ENCODE measurements at places on chromosomes 1 and 21. TPM values are rescaled to one million over a fixed set of nuclear protein-coding genes. Genes with fewer than 3 reads are reported as not detected.

Gene TNN
- total RNA-seq = 0.51 TPM

Gene BGLAP
- total RNA-seq = 5.8 TPM

Gene LCA5L
- total RNA-seq = 1.8 TPM

Gene LIPI
- total RNA-seq = not detected

Gene TCHHL1
- total RNA-seq = not detected

Gene NCAM2
- total RNA-seq = 0.60 TPM

Gene RGS21
- not detected for total RNA-seq

Gene SPRR2F
- 4.0 TPM for total RNA-seq

Gene HHAT
- 14.7 TPM for total RNA-seq

- no peak overlapping the region for H3K27ac ChIP-seq
- H3K36me3 ChIP-seq = no peaks in the 10 kb centered on the region
- no peak overlapping the region for H3K4me3 ChIP-seq
- H3K4me1 ChIP-seq = no peaks in the 10 kb centered on the region
- DNase-seq = no peak
- H3K27me3 ChIP-seq = peaks cover 3% of the 10 kb centered on the region
Observed at GRCh38 chr1:229190057-229190575, 80.8 kb upstream of the RAB4A start.

DNA sequence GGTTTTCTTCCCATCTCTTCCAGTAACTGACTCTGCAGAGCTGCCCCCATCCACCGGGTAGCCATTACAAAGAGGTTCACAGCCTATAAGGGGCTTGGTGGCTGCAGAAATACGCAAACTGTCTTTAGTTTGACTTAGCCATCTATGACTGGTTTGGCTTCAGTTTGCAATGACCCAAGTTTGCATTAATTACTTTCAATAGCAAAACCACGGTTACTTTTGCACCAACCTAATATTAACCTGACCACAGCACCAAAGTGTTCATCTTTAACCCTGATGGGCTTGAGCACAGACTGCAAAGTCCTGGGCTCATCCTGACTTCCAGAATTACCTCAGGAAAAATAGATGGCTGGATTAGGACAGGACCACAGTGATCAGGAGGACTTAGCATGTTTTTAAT lies 2.2 kb upstream of the HAO2 start:
- H3K36me3 ChIP-seq = no peaks in the 10 kb centered on the region
- peaks cover 22% of the 10 kb centered on the region for H3K27me3 ChIP-seq
- no peak for DNase-seq
- peaks cover 3% of the 10 kb centered on the region for H3K4me1 ChIP-seq
- H3K4me3 ChIP-seq = no peak overlapping the region
- no peak overlapping the region for H3K27ac ChIP-seq

DNA sequence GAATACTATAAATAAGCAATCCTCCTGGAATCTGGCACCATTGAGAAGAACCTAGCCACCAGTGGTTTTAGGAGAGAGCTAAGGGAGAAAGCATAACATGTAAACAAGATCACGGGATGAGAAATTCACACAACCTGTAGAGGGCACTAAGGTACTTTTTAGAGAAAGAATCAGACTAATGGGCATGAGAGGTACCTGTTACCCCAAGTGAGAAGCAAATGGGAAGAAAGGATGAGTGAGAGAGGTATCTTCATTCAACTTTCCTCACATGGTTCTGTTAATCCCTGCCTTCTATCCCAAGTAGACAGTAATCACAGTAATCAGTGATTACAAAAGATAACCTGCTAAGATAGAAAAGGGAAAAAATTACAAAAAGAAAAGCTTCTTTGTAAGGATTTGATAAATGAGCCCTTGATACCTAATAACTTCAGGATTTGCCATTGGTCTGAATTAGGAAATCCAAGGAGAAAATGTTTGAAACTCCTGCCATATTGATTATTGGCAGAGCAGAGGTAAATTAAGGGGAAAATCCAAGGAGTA lies 251.1 kb upstream of the ADGRL2 start:
- H3K4me3 ChIP-seq = no peak overlapping the region
- H3K4me1 ChIP-seq = peaks cover 26% of the 10 kb centered on the region
- H3K27ac ChIP-seq = peak overlapping the region; percentile 27
- no peaks in the 10 kb centered on the region for H3K36me3 ChIP-seq
- no peaks in the 10 kb centered on the region for H3K27me3 ChIP-seq

- H3K4me1 ChIP-seq = peaks cover 23% of the 10 kb centered on the region
- H3K36me3 ChIP-seq = no peaks in the 10 kb centered on the region
- H3K27me3 ChIP-seq = no peaks in the 10 kb centered on the region
- peak overlapping the region; percentile 96 for H3K27ac ChIP-seq
- peak overlapping the region; percentile 96 for H3K4me3 ChIP-seq
- no peak for DNase-seq
Observed at GRCh38 chr1:246566813-246567645, 773 bp downstream of the CNST start.

- H3K36me3 ChIP-seq = peaks cover 2% of the 10 kb centered on the region
- DNase-seq = no peak
- no peaks in the 10 kb centered on the region for H3K27me3 ChIP-seq
- no peak overlapping the region for H3K27ac ChIP-seq
Observed at GRCh38 chr21:43602266-43603232, 56.7 kb downstream of the HSF2BP start.

GRCh38 chr1:1093610-1093943 lies 19.5 kb upstream of the RNF223 start:
- H3K4me1 ChIP-seq = no peaks in the 10 kb centered on the region
- no peak for DNase-seq
- no peak overlapping the region for H3K4me3 ChIP-seq
- H3K27me3 ChIP-seq = no peaks in the 10 kb centered on the region

DNA sequence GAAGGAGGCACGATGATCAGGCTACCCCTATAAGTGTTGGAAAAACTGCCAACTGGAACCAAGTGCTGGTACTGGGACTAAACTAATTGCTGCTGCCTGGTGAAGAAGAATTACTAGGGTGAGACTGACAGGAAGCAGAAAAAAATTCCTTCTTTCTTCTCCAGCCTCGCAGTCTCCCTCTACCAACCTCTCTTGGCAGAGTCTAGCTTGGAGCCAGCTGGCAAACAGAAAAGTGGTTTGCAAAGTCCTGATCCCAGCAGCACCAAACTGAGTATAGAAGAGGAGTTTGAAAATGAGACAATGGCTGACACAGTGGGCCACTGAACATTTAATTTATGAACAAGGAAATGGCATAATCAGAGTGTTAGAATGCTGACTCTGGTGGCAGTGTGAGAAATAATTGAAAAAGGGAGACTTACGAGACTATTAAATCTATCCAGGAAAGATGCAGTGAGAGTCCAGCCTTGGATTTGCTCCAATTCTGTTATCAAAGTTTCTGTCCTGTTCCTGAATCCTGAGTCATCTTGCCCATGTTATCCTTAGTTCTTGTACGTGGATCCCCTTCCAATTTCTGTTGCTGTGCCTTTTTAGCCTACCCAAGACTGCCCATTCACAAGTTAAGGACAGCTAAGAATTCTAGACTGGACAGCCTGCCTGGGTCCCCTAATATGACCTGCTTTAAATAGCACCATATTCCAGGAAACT lies 23.7 kb upstream of the DISP1 start:
- no peak overlapping the region for H3K27ac ChIP-seq
- H3K27me3 ChIP-seq = peaks cover 20% of the 10 kb centered on the region
- no peak overlapping the region for H3K4me3 ChIP-seq
- DNase-seq = no peak
- H3K4me1 ChIP-seq = peaks cover 7% of the 10 kb centered on the region
- H3K36me3 ChIP-seq = no peaks in the 10 kb centered on the region

DNA sequence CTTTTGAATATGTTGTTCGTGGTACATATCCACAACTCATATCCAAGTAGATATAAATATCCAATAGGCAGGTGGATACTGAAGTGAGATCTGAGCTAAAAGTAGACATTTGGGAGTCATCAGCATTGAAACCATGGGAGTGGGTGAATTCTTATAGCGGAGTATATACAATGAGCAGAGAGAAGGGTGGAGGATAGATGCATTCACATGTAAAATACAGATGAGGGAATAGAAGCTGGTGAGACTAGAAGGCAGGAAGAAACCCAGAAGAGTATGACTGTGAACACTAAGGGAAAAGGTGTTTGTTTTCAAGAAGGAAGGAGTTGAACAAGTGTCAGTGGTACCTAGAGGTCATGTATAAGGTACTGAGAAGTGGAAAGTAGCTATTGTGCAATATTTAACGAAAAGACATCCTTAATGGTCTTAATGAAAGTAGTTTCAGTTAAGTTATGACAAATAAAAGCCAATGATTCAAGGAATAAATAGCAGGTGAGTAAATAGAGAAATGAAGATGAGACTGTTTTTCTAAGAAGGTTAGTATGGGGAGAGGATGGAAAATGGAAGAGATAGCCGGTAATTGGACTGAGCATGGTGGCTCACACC lies 181.6 kb upstream of the CACYBP start:
- no peaks in the 10 kb centered on the region for H3K27me3 ChIP-seq
- DNase-seq = no peak
- H3K36me3 ChIP-seq = peaks cover 1% of the 10 kb centered on the region
- no peak overlapping the region for H3K27ac ChIP-seq
- peaks cover 5% of the 10 kb centered on the region for H3K4me1 ChIP-seq
- no peak overlapping the region for H3K4me3 ChIP-seq

GRCh38 chr1:98331243-98331642 lies 330.3 kb upstream of the SNX7 start:
- no peak overlapping the region for H3K4me3 ChIP-seq
- no peak for DNase-seq
- no peak overlapping the region for H3K27ac ChIP-seq
- H3K4me1 ChIP-seq = peaks cover 16% of the 10 kb centered on the region

DNA sequence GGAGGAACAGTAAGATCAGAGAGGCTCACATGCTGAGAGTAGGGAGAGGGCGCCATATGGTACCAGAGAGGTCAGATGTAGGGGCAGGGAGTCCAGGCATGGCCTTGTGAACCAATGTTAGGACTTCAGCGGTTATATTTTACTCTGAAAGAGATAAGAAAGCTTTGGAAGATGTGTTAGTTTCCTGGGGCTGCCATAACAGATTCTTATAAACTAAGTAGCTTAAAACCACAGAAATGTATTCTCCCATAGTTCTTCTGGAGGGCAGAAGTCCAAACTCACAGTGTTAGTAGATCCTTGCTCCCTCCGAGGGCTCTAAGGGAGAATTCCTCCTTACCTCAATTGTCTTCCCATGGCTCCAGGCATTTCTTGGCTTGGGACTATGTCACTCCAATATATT lies 502.5 kb upstream of the ADGRL2 start:
- H3K4me3 ChIP-seq = no peak overlapping the region
- no peaks in the 10 kb centered on the region for H3K27me3 ChIP-seq
- no peak overlapping the region for H3K27ac ChIP-seq
- DNase-seq = no peak
- H3K4me1 ChIP-seq = peaks cover 2% of the 10 kb centered on the region

- no peak overlapping the region for H3K4me3 ChIP-seq
- H3K36me3 ChIP-seq = peaks cover 31% of the 10 kb centered on the region
- no peak for DNase-seq
- no peaks in the 10 kb centered on the region for H3K27me3 ChIP-seq
Observed at GRCh38 chr1:186325239-186325638, 49.8 kb downstream of the TPR start.

- no peak overlapping the region for H3K27ac ChIP-seq
- H3K27me3 ChIP-seq = no peaks in the 10 kb centered on the region
- peaks cover 3% of the 10 kb centered on the region for H3K4me1 ChIP-seq
- no peak overlapping the region for H3K4me3 ChIP-seq
Observed at GRCh38 chr21:36422279-36423098, 37.3 kb downstream of the CHAF1B start.

DNA sequence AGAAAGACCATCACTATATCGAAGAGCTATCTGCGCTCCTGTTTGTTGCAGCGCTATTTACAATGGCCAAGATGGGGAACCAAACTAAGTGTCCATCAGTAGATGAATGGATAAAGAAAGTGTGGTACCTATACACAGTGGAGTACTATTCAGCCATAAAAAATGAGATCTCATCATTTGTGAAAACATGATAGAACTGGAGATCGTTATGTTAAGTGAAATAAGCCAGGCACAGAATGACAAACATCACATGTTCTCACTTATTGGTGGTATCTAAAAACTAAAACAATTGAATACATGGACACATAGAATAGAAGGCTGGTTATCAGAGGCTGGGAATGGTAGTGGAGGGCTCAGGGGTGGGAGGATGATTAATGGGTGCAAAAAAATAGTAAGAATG lies 256.2 kb downstream of the SRGAP2C start:
- H3K27me3 ChIP-seq = no peaks in the 10 kb centered on the region
- H3K4me1 ChIP-seq = no peaks in the 10 kb centered on the region
- no peak overlapping the region for H3K27ac ChIP-seq
- H3K36me3 ChIP-seq = no peaks in the 10 kb centered on the region
- no peak for DNase-seq

DNA sequence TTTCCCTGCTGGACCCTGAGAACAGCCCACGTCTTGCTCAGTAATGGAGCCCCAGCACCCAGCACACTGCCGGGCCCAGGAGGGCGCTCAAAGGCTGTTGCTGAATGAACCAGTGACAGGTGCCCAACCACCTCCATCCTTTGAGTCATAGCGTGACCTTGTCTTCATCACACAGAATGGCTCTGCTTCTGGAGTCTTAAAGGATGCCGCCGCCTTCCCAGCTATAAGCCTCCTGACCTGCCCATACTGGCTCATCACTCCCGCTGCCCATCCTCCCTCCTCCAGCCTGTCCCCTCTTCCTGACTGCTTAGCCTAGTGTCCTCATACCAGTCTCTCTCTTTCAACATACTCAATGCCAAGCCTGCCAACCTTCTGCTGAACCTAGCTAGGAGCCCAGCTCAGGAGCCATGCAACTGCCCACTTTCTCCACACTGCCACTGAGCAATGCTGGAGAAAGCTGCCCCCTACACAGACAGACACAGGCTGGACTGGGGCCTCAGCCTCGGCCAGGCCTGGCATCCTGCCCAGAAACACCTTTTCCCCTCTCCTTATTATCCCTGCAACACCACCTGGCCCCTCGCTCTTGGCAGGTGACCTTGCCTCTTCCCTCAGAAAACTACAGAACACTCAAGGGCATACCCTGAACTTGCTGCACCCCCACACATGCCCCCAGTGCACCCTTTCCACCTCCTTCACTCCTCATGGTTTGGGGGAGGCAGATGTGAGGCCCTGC lies 14.1 kb downstream of the TTC39A start:
- H3K27ac ChIP-seq = no peak overlapping the region
- H3K4me3 ChIP-seq = no peak overlapping the region
- no peaks in the 10 kb centered on the region for H3K27me3 ChIP-seq

DNA sequence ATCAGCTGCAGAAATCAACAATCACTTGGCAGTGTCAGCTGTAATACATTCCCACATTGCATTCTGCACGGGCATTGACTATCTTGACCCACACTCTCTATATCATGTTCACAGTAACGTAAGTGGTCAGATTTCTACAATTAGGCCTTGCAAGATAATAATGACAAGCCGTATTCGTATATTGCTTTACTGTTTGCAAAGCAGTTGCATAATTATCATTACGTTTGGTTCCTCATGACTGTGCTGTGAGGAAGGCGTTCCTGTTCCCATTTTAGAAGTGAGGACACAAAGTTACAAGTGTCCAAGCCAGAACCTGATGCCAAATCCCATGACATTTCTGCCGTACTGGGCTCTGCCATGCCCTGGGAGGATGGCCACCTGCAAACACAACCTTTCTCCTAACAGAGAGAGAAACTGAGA lies 53.5 kb upstream of the TARBP1 start:
- no peak for DNase-seq
- peak overlapping the region; percentile 84 for H3K27ac ChIP-seq
- no peaks in the 10 kb centered on the region for H3K36me3 ChIP-seq
- H3K4me1 ChIP-seq = peaks cover 39% of the 10 kb centered on the region

- no peak for DNase-seq
- no peaks in the 10 kb centered on the region for H3K27me3 ChIP-seq
- no peak overlapping the region for H3K27ac ChIP-seq
- no peak overlapping the region for H3K4me3 ChIP-seq
- no peaks in the 10 kb centered on the region for H3K36me3 ChIP-seq
Observed at GRCh38 chr1:2195785-2196184, 1.2 kb upstream of the FAAP20 start.

Data from progenitor cell of endocrine pancreas (in vitro differentiated cells).